ENCODE measurements at places on chromosomes 7 and 10. TPM values are rescaled to one million over a fixed set of nuclear protein-coding genes. Genes with fewer than 3 reads are reported as not detected.

Gene CBLL1
- total RNA-seq, result 22.7 TPM

DNA sequence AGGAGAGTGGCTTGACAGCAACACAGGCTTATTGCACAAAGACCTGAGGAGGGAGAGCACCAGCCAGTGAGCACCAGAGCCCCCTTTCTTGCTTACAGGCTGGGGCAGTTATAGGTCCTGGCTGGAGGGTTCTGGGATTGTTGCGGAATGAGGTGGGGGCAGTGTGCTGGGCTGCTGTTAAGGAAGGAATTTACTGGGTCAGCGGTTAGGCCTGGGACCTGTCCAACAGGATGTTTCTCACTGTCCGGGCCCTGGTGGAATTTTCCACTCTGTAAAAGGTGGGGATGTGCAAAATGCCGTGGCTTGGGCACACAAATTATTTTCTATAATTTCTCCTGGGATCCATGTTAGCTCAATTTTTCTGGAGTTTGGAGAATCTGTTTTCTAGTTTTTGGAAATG, 757.3 kb downstream of the TYW1 start:
- no peak for DNase-seq

Gene PIK3CG
- not detected for total RNA-seq

Gene TMEM176B
- not detected for total RNA-seq

DNA sequence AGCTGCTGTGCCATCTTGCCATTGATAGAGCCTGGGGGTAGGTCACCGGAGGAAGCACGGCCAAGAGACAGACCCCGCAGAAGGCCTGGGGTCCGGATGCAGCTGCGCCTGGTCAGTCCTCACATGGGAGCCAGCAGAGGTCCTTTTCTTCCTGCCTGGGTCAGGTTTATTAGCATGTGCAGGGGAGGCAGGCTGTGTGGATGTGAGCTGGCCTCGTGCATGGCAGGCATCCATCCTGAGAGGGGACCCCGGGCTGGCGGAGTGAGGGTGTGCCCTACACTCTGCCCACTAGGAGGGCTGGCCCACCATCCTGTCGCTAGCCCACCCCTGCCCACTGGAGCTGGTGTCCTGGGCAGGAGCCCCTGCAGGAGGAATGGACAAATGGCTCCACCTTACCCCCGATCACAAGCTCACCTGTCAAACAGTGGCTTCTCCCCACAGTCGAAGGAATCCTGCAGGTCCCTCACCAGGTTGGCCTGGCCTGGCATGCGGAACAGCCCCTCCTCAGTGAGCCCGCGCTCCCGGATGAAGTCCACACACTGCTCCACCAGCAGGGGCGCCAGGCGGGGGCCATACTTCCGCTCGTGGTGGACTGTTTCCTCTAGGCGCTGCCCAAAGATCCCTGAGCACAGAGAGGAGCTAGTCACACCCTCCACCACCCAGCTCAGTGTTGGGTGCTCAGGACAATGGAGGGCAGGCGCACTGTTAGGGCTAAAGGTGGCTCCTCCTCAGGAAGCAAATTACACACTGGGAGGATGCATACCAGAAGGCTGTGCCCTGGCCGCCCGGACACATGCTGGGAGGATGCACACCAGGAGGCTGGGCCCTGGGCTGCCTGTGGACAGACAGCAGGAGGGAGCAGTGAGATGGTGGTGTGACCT, 145.4 kb downstream of the ARHGAP22 start:
- DNase-seq, result no peak

GRCh38 chr10:4692206-4692605, 133.8 kb upstream of the AKR1E2 start:
- DNase-seq, result no peak

DNA sequence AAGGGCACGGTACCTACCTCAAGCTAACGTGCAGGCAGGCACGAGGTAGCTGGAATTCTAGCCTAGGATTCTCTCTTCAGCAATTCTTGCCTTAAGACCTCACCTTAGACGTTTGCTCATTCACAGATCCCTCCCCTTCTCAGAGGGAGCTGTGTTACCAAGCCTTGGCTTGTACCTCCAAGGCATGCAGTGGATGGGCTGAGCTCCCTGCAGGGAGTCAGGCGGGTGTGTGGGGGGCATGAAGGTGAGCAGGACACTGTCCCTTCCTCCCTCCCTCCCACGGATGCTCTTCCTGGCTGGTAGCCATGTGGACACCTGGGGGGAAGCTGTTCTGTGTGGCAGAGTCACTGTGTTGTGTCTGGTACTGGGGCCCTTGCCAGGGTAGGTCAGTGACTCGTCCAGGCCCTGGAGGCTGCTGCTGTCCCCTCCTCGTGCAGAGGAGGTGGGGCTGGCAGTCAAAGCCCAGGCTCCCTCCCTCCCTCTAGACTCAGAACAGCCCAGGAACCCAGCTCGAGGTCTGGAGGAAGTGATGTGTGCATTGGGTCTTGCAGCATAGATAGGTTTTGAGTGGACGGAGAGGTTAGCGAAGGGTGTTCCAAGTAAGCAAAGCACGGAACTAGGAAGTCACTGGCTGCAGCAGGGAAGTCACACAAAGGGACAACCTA, 222.2 kb upstream of the SH2B2 start:
- peak; percentile 99 for DNase-seq

Gene PLPP4
- 6.8 TPM for total RNA-seq

Gene ABCC2
- 68.4 TPM for total RNA-seq

- no peak for DNase-seq
These were observed 167.5 kb downstream of the NRF1 start for GRCh38 chr7:129778770-129779601.

GRCh38 chr7:28411876-28412662, at the start of gene CREB5:
TSS of gene CREB5 (plus strand) at chr7:28412518. CDS start at chr7:28412915, 397 bp downstream.
- peak; percentile 66 for DNase-seq

GRCh38 chr10:114402871-114403540, 1.3 kb downstream of the AFAP1L2 start:
- DNase-seq, result no peak

DNA sequence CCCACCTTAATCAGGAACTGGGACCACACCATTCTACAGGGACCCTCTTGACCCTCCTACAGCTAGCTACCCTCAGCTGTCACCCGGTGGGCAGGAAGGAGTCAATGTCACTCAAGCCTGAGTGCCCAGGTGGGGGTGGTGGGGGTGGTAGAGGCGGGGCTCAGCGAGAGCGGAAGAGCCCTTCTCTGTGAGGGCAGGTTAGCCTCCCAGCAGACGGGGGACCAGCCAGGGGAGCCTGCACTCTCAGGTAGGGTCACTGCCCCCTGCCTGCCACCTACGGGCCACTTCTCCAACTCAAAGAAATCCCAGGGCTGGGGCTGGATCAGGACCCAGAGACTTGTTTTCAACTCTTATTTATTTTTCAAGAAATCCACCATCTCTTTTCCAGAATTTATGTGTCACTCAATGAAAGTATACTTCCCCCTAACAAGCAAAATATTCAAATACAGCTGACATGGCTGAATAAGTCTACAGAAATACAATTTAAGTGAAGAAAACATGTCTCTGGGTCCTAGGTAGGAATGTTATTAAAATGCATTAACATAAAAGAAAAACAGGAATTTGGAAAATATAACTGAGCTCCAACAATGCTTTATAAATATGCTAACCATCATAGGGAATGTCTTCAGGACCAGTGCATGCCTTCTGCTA, 63.4 kb upstream of the DDC start:
- DNase-seq, result no peak

Gene GNAT3
- not detected for total RNA-seq

Gene FAM25G
- total RNA-seq, result not detected

Gene COBL
- total RNA-seq, result 1.3 TPM

DNA sequence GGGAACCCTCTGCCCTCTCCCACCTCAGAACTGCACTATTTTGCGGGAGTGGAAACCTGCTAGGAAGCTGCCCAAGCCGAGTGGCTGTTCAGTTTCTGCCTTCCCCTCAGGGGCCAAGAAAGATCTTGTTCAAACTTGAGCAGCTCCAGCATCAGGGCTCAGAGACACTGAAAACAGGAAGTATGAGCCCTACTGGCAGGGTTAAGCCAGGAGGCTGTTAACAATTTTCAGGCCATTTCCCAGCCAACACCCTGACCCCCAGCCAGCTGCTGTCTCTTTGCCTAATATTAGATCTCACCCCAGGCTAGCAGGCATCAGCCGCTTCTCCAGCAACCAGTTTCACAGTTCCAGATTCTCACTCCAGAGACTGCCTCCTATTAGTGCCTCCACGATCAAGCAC, 9.2 kb downstream of the PLAU start:
- no peak for DNase-seq

DNA sequence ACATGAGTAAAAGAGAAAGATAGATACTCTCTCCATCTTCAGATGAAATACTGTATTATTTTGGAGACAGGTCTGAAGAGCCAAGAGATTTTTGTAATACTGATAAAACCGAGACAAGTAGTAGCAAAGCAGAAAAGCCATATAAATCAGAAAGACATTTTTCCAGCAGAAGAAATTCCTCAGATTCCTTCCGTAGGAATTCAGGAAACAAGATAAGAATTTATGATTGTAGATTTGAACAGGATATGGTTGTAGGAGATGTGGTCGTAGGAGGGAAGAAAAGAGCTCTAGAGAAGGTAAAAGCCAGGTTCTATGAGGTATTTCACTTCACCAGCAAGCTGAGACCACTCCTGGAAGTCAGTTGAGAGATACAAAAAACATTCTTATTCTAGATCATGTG, 17.6 kb upstream of the AASS start:
- DNase-seq, result no peak

DNA sequence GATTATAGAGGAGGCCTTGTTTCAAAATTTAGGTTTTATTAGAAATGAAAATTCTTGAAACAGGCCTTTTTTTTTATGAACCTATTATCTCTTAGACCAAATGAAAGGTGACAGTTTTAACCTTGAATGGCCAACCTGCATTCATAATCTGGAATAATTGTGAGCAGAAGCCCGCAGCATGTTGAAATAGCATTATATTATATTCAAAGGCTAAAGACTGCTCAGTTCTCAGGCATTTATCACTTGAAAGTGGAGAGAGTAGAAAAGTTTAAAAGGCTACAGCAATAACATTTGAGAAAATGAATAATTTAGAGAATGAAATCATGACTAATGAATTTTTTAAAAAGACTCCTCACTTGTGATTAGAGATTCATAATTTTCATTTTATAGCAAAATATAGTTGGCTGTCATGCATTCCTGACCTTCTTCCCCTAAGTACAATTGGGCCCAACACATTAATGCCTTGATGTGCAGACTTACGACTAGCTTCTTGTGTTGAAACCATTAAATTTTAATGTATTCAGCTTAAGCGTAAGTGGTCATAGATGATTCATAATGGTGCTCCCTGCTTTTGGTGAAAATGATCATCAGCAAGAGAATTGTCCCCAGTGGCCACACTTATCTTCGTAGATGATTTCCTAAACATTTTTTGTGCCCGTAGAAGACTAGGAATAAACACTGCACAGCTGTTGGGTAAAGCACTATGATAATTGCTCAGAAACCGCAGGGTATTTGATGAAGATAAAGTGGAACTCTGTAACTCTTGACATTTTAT, 346.6 kb upstream of the BMPER start:
- no peak for DNase-seq

DNA sequence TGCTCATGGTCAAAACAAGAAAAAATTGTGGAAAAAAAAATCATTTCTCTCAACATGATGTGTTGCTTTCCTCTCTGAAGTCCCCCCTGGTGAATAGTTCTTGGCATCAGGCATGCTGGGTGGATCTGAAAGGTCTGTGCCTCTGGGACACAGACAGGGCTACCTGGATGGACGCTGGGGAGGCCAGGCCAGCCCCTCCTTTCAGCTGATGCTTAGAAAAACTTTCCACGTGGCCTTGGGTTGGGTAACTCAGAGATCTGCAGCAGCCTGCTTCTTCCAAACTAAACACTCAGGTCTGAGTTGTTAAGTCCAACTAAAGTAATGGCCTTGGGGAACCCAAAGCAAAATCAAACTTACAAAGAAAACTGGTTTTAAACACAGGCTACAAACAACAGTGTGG, 113.0 kb downstream of the CCDC3 start:
- no peak for DNase-seq

- DNase-seq, result no peak
These were observed 83.1 kb upstream of the LYZL1 start for GRCh38 chr10:29205787-29206186.

Gene GRID2IP
- not detected for total RNA-seq

DNA sequence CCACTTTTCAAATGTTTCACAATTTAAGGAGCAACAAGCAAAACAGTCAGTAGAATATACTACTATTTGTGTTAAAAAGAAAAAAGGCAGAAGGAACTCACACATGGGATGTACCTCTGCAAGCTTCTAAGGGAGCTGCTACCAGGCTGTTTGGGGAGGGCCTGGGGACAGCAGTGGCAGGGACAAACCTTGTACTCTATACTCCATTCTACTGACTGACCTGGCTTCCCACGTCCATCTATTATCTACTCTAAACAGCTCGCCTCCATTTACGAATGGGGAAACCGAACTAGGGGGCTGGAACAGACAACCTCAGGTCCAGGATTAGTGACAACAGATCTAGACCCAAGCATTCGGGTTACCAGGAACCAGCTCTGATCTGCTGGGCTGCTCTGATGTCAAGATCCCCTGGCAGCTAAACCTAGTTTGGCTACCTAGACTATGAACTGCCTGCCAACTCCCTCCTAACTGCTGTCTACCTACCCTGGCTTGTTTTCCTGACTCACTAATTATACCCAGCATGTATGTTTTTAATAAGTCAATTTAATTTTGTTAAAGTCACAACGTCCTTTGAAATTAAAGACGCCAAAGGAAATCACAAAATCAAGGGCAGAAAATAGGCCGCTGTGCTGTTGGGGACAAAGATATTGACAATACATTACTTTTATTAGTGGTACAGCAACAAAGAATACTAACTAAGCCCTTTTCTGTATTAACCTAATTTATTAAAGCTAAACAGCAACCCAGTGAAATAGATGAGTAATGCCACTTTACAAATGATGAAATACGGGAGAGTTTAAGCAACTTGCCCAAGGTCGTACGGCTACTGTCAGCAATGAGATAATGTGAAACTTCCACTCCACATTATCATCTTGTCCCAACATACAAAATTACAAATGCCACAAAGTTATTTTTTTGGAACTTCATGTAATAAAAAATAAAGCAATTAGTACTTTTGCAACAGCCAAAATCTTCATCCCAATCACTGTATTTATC, 5.3 kb downstream of the PSAP start:
- DNase-seq, result no peak

Gene NKX2-3
- total RNA-seq, result 2.5 TPM

DNA sequence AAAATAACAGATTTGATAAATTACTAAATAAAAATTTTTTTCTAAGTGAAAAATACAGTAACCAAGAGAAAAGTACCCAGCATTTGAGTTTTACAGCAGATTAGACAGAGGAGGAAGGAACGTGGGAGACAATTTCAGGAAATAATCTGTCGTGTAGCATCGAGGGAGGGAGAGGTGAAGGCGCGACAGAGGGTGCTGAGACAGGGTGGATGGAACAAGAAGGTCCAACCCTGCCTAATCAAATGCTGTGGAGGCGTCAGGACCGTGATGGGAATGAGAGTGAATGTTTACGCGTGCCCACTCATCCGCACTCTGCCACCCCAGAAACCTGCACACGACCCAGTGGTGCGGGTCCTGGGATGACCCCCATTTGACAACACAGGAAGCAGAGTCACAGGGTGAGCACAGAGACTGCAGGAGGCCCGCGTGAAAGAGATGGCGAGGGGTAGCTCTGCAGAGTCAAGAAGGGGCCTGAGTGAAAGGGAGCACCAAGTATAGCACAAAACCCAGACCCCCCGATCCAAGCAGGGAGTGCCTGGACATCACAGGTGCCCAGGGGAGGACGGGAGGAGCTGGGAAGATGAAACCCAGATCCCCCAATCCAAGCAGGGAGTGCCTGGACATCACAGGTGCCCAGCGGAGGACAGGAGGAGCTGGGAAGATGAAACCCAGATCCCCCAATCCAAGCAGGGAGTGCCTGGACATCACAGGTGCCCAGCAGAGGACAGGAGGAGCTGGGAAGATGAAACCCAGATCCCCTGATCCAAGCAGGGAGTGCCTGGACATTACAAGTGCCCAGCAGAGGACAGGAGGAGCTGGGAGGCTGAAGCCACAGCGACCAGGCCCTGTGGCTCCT, 558.9 kb downstream of the DNAJB6 start:
- no peak for DNase-seq

Gene UNCX
- total RNA-seq, result not detected

Measured in Caki2 (cell line).